ENCODE measurements at places on chromosomes 3 and 15.
A peak's percentile ranks its signal among the peaks of the same experiment; 100 is the strongest.

GRCh38 chr3:186099178-186099577, 9.7 kb downstream of the ETV5 start:
- peak; percentile 74 for DNase-seq

DNA sequence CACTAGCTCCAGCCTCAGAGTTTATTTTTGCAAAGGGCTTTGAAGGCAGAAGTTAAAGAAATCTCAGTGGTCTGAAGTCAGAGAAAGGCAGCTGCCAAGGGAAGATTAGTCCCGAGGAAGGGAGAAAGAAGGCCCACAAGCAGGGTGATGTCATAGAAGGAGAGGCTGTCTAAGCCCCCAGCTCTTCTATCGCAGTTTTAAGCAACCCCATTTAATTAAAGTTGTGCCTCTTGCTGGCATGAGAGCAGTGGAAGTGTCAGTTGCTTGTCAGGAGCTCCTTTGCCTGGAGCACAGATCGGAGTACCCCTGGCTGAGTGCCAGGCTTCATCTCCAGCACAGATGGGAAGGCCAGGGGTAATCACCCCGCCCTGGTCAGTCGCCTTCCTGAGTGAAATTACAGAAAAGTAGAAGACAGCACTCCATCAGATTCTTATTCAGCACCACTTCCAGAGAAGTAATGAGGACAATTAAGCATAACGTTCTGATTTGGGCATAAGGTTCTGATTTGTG, 530.7 kb downstream of the EPHB1 start:
- no peak for DNase-seq

GRCh38 chr15:76905013-76905839, at the start of gene SCAPER:
TSS of gene SCAPER (minus strand) at chr15:76905340. CDS start at chr15:76883817, 21,523 bp downstream.
- DNase-seq, result peak; percentile 89

- no peak for DNase-seq
Measured at GRCh38 chr3:78799681-78800080, 968.1 kb downstream of the ROBO1 start.
